Renal cortex interstitium (tissue), 15 donors: ENCODE measurements at places on chromosomes 13 and 19.

- DNase-seq = no peak
These were observed 270.9 kb downstream of the SLC7A1 start for GRCh38 chr13:29324601-29325000.

DNA sequence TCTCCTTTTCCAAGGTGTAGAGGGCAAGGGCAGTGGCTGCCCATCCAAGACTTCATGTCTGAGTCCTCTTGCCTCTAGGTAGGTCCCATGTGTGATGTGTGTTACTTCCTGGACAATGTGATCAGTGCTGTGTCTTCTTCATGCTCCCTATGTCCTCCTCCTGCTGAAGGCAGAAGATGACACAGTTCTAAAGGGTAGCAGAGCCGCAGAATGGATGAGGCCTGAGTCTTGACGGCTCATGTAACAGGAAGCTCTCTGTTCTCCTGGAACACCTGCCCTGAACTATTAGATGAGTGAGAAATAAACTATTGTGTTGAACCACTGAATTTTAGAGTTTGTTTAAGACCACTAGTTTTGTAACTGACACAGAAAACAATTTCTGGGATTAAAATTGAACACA, 165.9 kb downstream of the NDFIP2 start:
- no peak for DNase-seq

- DNase-seq = no peak
These were observed 36.6 kb upstream of the OXGR1 start for GRCh38 chr13:97030705-97031452.

DNA sequence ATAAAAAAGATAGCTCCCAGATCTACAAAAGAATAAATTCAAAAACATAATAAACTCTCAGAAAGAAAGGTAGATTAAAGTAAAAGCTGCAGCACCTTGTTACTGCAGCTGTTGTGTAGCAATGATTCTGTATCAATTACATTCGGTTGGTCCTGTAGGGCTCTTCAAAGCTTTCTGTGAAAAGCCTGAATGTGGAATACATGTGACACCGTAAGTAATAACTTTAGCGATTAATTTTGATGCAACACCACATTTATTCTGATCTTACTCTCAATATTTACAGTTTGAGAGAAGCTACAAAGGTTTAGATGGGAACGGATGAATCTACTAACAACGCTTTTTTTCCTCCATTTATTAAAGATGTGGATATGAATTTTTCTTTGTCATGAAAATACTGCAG, 279.2 kb downstream of the DACH1 start:
- no peak for DNase-seq

- no peak for DNase-seq
These were observed 31.4 kb downstream of the ELF1 start for GRCh38 chr13:40987606-40988280.

GRCh38 chr13:34026308-34026707, 208.4 kb downstream of the RFC3 start:
- no peak for DNase-seq

DNA sequence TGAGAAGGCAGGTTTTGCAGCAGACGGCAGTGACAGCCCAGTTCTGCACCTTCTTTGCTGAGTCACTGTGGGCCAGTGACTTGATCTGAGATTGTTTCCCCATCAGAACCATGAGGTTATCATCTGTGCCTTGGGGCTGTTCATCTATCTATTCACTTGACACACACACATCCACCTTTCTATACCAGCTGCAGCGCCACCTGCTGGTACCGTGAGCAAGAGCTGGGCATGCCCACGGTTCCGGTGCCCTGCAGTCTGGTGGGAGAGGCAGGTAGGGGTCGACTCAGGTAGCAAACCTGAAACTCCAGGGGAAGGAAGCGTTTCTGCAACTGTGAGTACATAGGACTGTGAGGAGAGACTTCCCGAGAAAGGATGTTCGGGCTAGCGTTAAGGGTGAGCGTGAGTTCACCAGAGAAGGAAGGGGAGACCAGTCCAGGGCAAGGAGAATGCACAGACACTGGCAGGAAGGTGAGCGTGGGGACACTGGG, 7.5 kb upstream of the LIN7B start:
- DNase-seq = no peak
